A549 treated with GW870086 at 1 μM for 4 hours (cell line): ENCODE measurements at places on chromosomes 7 and 10. TPM values are rescaled to one million over a fixed set of nuclear protein-coding genes. Genes with fewer than 3 reads are reported as not detected.

Gene ADK
- total RNA-seq, result 32.0 to 36.8 TPM (median 32.9 TPM) in 5 replicates

Gene ZYX
- 151 to 199 TPM (median 194 TPM) in 5 replicates for total RNA-seq

Gene ZNF398
- 8.0 to 10.2 TPM (median 9.7 TPM) in 5 replicates for total RNA-seq

Gene UPK3B
- 12.7 to 21.8 TPM (median 18.7 TPM) in 5 replicates for total RNA-seq

Gene TAS2R5
- 0.37 to 0.51 TPM (median 0.41 TPM) in 5 replicates for total RNA-seq

Gene PSTK
- 4.2 to 5.2 TPM (median 5.0 TPM) in 5 replicates for total RNA-seq

Gene NCF1
- 0.12 to 0.29 TPM (median 0.14 TPM) in 4 of 5 replicates, not detected in the other for total RNA-seq

Gene AKR1C8
- total RNA-seq, result 0.14 to 0.31 TPM (median 0.17 TPM) in 4 of 5 replicates, not detected in the other

Gene CNPY1
- not detected in 5 replicates for total RNA-seq

Gene ZNF239
- 1.7 to 2.5 TPM (median 2.3 TPM) in 5 replicates for total RNA-seq

Gene LIPN
- total RNA-seq, result not detected in 5 replicates

Gene GRM3
- total RNA-seq, result not detected in 5 replicates

Gene KAZALD1
- 2.3 to 3.1 TPM (median 2.8 TPM) in 5 replicates for total RNA-seq

Gene ABCC2
- total RNA-seq, result 126 to 164 TPM (median 138 TPM) in 5 replicates

Gene MACROH2A2
- 23.6 to 29.7 TPM (median 27.0 TPM) in 5 replicates for total RNA-seq

Gene ARHGEF35
- 0.25 to 0.49 TPM (median 0.33 TPM) in 5 replicates for total RNA-seq

Gene SORCS3
- not detected in 5 replicates for total RNA-seq

Gene H2BK1
- not detected in 5 replicates for total RNA-seq

Gene HSPB1
- total RNA-seq, result 980 to 1,356 TPM (median 1,314 TPM) in 5 replicates

Gene HYAL4
- 0.07 TPM in 1 of 5 replicates, not detected in the others for total RNA-seq

Gene UCN3
- not detected in 5 replicates for total RNA-seq

Gene ZDHHC16
- 42.5 to 52.2 TPM (median 50.0 TPM) in 5 replicates for total RNA-seq
